ENCODE measurements at places on chromosomes 4 and X.

- DNase-seq = no peak
Observed at GRCh38 chrX:13515211-13515930, 54.0 kb upstream of the EGFL6 start.

- DNase-seq = no peak
Observed at GRCh38 chr4:2996415-2996814, 33.0 kb downstream of the GRK4 start.

GRCh38 chrX:139112432-139112831 lies 400.9 kb upstream of the FGF13 start:
- DNase-seq = no peak

DNA sequence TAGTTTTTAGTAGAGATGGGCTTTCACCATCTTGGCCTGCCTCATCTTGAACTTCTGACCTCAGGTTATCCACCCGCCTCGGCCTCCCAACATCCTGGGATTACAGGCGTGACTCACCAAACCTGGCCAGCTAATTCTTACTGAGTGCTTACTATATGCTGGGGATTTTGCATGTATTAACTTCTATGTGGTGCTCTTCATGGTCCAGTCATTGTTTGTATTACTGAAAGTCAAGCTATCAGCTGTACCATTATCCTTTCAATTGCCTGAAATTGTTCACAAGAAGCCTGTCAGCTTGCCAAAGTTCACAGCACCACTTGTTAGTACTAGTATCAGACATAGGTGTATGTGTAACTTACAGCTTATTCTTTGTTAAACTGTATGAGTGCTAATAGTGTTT lies 1272.1 kb downstream of the ARAP2 start:
- DNase-seq = no peak

DNA sequence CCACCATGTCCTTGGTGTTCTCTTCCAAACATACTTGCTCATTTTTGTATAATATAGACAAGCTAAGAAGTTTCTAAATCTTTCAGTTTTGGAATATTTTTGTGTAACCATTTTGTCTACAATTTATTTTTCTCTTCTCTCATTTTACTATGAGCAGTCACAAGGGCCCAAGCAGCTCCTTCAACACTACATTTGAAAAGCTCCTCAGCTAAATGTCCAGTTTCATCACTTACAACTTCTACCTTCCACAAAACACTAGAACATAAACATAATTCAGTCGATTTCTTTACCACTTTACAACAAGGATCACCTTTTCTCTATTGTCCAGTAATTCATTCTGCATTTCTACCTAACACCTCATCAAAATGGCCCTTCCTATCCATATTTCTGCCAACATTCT lies 554.4 kb downstream of the RAB28 start:
- DNase-seq = no peak

- no peak for DNase-seq
Observed at GRCh38 chr4:143025081-143025704, 159.5 kb upstream of the USP38 start.

DNA sequence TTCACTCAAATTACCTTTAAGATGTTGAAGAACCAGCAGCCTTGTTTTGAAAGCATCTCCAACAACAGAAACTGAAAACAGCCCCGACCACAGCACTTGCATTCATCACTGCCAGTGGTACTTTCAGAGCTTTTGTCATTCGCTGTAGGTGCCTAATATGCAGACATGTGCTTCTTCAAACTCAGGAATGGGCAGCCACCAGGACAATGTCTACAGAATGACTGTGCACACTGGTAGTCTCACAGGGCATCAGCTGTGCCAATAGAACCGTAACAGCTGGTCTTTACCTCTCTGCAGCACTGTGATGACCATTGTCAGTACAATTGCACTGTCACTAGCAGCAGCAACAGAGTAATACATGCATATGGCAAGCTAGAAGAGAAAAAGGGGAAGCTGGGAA lies 1149.7 kb downstream of the STPG2 start:
- DNase-seq = no peak

DNA sequence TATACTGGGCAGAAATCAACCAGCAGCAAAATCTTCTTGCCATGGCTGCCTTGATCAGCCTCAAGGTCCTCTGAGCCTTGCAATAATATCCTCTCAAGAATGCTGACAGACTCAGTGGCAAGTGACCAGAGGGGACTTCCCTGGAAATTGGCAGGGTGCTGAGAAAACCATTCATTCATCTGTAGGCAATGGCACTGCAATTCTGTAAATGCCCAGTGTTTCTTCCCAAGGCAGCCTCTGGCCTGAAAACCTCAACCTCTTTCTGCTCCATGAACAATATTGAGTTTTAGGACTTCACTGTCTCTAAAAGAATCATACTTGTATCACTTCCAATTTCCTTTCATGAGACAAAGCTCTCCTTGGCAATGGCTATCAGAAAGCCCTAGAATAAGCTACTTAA lies 754.3 kb upstream of the TENM3 start:
- DNase-seq = no peak

DNA sequence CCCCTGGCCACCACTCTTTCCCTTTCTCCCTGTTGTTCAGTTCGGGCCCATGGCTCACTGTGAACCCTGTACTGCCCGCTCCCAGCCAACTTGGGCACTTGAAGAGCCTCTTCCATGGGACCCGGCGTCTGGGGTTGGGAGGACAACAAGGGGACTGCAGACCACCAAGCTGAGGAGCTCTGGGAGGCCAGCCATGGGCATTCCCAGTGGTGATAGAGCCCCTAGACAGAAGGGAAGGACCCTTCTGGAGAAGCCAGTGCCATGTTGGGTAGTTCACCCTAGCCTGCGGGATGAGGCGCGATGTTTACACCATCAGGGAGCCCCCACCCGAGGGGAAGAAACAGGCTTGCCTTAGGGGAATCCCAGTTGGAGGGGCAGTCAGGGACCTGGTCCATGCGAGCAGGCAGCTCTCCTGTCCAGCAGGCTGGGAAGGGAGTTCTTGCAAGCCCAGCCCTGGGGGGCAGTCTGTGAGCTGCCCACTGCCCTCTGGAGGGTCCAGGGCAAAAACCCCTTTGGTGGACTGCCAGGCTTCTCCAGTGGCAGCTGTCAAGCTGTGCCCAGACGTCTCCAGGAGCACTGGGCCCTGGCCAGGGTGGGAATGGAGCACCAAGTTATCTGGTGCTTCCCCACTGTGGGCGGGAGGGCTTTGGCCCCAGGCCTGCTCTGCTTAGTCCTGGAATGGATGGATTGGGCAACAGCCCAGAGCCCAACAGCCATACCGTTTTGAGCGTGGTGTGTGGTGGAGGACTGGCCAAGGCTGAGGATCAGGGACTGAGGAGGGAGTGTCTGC lies 23.7 kb upstream of the UBA1 start:
- no peak for DNase-seq

GRCh38 chrX:23902419-23902818 lies 5.3 kb downstream of the APOO start:
- DNase-seq = no peak

DNA sequence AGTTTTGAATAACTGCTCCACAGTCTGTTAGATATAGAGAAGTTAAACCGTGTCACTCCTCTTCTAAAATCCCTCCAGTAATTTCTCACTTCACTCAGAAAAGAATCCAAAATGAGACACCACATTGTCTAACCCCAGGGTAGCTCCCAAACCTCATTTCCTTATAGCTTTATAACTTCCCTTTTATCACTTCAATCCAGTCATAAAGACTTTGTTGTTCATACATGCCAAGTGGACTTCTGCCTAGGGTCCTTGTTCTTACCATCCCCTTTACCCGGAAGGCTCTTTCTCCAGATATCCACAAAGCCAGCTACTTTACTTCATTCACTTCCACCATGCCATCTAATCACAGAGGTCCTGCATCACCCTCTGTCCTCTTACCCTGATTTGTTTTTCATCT lies 156.2 kb downstream of the GABRB1 start:
- no peak for DNase-seq

GRCh38 chr4:83405844-83406816 lies 49.5 kb downstream of the HELQ start:
- no peak for DNase-seq
